T-helper 2 cell treated with Interferon-gamma antibody and Interleukin-4, amounts not matched to agents 5 μg/mL and 100 μg/mL, for 36 hours (primary cell): ENCODE measurements at places on chromosomes 13 and 19.
A peak's percentile ranks its signal among the peaks of the same experiment; 100 is the strongest.

- DNase-seq, result no peak
Observed at GRCh38 chr13:112982281-112983041, 13.4 kb downstream of the MCF2L start.

- DNase-seq, result no peak
Observed at GRCh38 chr19:46976845-46977320, 42.8 kb upstream of the NPAS1 start.

DNA sequence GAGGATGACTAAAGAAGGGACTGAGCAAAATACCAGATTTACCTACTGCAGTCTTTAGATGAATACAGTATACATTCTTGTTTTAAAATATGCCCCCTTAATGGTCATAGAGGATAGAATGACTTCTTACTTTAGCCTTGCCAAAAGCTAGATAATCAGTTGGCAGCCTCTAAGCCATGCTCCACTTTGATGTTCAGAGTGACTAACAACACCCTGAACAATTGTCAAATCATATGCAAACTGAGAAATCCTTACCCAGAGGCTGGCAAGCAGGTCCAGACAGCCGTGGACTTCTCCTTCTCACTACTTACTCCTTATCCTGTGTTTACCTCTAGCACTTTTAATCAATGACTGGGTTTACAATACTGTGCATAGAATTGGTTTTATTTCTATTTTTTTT is 23.6 kb upstream of the PHF11 start:
- no peak for DNase-seq

DNA sequence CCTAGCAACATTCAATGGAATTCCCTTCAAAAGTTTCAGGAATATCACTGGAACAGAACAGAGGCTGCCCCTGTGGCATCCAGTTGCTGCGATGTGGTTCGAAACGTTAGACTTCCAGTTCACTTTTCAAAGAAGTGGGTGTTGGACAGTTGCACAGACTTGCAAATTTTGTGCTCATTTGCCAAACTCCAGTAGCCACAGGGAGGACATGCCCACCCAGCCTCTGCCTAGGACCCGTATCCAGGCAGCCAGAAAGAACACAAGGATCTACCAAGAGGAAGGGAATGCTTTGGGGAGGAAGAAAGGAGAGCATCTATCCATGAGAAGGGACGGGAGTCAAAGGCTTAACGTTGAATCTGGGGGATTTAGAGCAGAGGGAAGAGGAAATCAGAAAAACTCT is at the start of gene METTL21C:
Gene METTL21C (minus strand): TSS at position 108 of the 400 bp plus-strand sequence. CDS start 546 bp downstream, outside the sequence.
- no peak for DNase-seq

DNA sequence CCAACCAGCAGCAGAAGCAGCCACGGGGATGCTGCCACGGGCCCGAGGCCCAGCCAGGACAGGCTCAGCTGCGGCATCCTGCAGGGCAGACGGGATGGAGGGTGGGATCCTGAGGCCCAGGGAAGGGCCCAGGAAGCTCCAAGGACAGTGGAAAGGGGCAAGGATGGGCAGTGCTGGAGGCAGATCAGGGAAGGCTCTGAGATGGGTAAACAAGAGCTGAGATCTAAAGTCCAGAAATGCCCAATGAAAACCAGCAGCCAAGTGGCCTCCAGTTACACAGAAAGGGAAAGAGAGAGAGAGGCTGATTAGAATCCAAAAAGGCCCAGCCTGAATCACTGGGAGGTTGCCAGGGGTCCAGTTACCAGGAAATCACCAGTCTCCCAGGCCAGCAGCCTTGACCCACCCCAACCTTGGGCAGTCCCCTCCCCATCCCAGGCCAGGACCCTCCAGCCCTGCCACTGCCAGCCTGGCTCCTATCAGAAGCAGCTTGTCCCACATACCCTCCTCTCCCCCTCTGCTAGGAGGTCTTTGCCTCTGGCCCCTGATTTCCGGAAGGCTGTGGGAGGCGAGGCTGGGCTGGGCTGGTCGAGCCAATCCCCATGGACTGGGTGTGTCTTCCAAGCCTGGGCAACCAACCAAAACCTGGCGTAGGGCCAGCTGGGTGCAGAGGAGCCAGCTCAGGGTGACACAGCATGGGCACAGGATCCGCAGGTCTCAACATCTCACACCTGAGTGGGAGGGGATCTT is at the start of gene CYP4F11:
Gene CYP4F11 (minus strand): TSS at position 198 of the 747 bp plus-strand sequence. CDS start 121 bp downstream, at position 77.
- DNase-seq, result no peak

DNA sequence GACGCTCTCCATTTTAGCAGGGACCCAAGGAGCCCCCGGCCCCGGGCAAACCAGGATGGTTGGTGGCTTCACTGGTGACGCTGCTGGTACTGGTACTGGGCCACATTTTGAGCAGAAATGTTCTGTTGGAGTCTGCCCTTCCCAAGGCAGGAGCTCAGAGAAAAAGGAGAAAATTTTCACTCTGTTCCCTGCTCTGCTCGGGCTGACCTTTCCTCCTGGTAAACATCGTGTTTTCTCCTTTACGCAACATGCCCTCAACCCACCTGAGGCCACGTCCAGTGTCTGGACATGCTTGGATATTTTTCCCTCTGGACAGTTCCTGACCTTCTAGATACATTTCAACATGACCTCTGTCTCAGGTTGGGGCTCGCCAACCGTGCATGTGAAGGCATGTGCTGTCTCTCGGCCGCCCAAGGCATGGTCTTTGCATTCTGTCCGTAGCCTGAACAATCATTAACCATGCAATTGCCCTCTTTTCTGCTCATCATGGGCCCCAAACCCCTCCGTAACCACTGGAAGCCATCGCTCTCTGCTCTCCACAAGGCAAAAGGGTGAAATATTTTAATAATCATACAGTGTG is 115.2 kb upstream of the PEG3 start:
- no peak for DNase-seq

GRCh38 chr13:51643882-51644281 is 59.6 kb downstream of the WDFY2 start:
- DNase-seq, result no peak

GRCh38 chr13:34681405-34681955 is 260.6 kb upstream of the NBEA start:
- no peak for DNase-seq

DNA sequence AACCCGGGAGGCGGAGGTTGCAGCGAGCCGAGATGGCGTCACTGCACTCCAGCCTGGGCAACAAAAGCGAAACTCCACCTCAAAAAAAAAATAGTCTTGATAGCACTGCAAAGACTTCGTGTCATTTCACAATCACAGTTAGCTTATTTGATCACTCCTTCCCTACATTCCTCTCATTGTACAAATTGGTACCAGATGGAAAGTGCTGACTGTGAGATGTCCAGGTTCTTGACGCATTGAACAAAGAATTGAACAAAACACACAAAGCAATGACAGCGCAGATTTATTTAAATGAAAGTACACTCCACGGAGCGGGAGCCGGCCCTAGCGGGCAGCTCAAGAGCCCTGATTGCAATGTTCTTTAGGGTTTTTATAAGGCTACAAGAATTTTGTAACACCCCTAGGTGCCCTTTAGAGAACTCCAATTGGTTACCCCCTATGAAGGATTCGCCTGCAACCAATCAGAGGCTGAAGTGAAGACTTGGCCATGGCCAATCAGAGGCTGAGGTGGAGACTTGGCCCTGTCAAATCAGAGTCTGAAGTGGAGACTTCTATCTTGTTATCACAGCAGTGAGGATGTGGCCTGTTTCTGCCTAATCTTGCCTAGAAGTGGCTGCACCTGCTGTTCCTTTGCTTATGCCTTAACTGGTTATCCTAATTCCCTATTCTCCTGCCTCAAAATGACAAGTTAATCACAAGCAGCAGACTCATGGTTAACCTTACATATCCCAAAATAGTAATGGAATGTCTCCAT is 16.7 kb downstream of the ZNF556 start:
- no peak for DNase-seq

DNA sequence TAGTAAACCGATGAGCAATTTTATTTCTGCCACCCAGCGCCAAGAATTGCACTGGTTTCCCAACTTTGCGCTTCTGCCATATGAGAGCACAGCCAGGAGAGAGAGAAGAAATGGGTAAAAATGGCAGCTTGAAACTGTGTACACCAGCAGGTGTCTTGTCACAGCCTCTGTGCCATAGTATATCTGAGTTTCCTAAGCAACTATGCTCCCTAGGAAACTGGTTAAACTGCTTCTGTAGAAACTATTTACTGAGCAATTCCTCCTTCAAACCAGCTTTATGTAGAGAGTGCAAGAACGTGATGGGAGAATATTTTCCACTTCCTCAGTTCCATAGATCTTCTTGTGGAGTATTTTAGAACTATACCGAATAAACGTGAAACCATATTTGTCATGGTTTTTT is 1361.3 kb downstream of the PCDH9 start:
- no peak for DNase-seq

- no peak for DNase-seq
Observed at GRCh38 chr13:51241720-51242119, 19.5 kb downstream of the FAM124A start.

- DNase-seq, result no peak
Observed at GRCh38 chr13:38566519-38566918, 120.4 kb upstream of the FREM2 start.

GRCh38 chr13:68713394-68713793 is 1394.2 kb upstream of the ATXN8OS start:
- DNase-seq, result no peak

DNA sequence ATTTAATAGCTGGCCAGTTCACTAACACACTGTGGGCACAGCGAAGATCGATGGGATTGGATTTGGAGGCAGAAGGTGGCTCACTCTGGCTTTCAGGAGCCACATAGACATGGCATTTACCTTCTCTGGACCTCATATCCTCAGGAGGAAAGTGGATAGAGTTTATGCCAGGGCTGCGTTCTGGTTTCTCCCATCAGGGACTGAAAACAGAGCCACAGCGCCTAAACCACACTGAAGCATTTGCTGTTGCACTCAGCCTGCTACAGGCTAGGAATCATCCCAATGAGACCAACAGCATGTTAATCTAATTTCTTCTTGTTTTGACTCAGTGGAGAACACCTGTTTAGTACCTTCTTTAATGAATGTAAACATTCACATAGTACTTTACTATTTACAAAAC is 1.6 kb downstream of the CYSLTR2 start:
- peak; percentile 5 for DNase-seq

DNA sequence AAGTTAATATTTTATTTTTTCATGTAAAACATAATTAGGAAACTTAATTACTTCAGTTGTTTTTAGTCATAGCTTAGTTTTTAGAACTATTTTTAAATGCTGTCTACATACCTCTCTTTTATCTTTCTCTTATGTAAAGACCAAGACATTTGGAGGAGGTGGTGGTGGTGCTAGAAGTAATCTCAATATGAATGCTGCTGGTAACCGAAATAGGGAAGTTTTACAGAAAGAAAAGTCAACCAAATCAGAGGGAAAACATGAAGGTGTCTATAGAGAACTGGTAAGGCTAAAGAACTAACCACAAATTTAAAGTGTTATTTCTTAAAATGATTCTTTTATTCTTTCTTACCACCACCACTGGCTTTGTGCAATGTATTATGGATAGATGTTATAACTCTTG is 97.3 kb downstream of the TDRD3 start:
- no peak for DNase-seq
